ENCODE measurements at places on chromosomes 7 and 10.

- DNase-seq = no peak
These were observed 1.3 kb upstream of the GBX1 start for GRCh38 chr7:151168787-151169162.

DNA sequence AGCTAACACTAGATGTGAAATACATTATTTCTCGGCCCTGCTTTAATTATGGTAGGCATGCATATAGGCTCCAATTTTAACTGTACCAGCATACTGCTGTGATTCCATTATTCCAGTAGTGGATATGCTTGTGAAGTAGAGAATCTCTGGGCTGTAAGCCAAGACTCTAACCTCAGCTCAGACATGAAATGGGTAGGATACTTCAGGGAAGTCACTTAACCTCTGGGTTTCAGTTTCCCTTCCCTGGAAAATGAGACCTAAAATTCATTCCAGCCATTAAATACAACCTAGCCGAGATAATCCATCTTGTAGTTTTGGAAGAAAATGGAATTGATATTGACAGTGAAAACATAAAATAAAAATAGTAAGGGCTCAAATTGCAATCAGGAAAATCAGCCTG, 59.6 kb upstream of the TRIL start:
- DNase-seq = no peak

- no peak for DNase-seq
These were observed 172.6 kb downstream of the LRRTM3 start for GRCh38 chr10:67098461-67098860.

GRCh38 chr10:79176052-79176501, 107.3 kb downstream of the ZMIZ1 start:
- DNase-seq = no peak

DNA sequence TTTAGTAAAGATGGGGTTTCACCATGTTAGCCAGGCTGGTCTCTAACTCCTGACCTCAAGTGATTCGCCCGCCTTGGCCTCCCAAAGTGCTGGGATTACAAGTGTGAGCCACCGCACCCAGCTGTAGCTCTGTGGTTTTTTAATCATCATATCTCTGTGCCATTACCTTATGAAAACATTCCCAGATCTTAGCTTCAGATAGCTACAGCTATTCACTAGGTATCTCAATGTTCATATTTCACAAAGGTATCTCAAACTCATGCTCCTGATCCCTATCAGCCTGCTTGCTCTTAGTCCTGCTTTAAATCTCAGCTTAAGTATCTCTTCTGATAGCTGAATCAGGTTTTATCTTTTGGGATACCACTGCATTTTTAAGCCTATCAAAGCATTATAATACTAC, 74.8 kb downstream of the CDK13 start:
- no peak for DNase-seq

- no peak for DNase-seq
These were observed 169.6 kb downstream of the CCSER2 start for GRCh38 chr10:84497978-84498377.

- DNase-seq = no peak
These were observed 154.3 kb downstream of the SORCS3 start for GRCh38 chr10:104795411-104795810.

GRCh38 chr10:16854623-16855022, 37.4 kb upstream of the RSU1 start:
- no peak for DNase-seq

DNA sequence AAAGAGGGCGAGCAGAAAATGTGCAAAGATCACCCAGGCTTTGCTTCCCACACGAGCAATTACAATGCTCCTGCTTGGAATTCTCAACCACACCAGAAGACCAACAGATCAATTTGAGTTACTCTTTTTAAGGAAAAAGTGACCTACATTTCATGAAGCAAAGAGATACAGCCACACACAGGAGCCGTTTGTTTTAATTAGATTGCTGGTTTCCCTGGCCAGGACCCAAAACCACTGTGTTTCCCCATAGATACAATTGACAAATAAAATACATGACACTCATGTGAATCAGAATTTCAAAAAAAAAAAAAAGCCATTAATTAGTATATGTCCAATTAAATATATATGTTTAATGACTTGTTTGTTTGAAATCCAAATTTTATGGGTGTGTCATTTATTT, 458.3 kb downstream of the PLXDC2 start:
- no peak for DNase-seq

GRCh38 chr10:78866731-78867554, 201.8 kb upstream of the ZMIZ1 start:
- DNase-seq = no peak

GRCh38 chr7:41762641-41763040, 59.8 kb upstream of the INHBA start:
- no peak for DNase-seq

GRCh38 chr10:34768261-34768971, 46.7 kb downstream of the PARD3 start:
- peak; percentile 51 for DNase-seq

DNA sequence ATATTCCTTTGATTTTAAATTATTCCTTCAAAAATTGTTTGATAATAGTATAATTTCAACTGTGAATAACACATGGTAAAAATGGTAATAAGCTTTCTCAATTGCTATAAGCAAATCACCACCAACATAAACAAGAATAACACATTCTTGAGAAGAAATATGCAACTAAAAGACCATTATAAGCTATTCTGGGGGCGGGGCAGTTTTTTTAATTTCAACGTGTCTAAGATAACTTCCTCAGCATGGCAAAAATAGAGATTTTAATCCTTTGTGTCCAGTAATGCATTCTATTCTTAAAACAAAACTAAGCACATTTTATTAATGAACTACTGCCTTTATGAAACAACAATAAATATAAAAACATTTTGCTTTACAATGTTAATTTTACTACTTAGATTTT, 1.5 kb downstream of the DNAJC12 start:
- peak; percentile 20 for DNase-seq

- no peak for DNase-seq
These were observed 141.6 kb downstream of the HIBADH start for GRCh38 chr7:27520815-27521790.

GRCh38 chr10:66929375-66929774, 3.5 kb downstream of the LRRTM3 start:
- DNase-seq = no peak

DNA sequence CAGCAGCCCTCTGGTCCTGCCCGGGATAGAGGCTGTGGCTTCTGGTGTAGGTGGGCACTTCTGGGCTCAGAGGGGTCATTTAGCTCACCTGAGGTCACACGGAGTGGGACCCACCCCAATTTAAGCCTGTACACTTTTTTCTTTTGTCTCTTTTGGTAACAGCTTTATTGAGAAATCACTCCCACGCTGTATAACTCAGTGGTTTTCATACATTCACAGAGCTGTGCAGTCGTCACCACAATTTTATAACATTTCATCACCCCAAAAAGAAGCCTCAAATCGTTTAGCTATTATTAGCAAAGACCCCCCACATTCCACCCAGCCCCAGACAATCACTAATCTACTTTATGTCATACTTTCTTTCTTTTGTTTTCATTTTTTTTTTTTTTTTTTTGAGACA, 62.3 kb downstream of the LHPP start:
- no peak for DNase-seq

GRCh38 chr10:8758029-8758428, 703.5 kb downstream of the GATA3 start:
- no peak for DNase-seq

GRCh38 chr7:158398750-158399149, 188.9 kb downstream of the PTPRN2 start:
- DNase-seq = no peak

DNA sequence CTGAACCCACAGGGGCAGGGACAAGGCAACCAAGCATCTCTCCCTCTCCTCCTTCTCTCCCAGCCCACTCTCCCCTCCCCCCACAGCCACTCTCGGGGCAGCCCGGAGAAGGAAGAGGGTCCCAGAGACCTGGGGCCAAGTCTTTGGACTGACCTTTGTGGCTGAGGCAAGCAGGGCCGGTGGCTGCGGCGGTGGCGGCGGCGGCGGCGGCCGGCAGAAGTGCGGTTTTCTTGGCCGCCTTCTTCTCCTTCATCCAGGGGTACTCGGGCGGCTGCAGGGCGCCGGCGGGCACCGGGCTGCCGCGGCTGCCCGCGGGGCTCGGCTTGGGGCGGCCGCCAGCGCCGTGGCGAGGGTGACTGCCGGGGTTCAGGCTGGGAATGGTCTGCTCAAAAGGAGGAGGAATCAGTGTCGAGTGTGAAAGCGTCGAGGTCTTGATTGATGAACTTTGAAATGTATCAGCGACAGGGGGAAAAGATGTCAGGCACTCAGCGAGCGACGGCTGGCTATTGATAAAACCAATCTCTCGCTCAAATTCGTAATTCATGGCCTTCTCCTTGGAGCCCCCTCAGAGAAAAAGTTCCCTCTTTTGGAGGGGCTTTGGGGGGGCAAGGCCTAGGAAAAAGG, 414 bp downstream of the HOXA2 start:
- no peak for DNase-seq

DNA sequence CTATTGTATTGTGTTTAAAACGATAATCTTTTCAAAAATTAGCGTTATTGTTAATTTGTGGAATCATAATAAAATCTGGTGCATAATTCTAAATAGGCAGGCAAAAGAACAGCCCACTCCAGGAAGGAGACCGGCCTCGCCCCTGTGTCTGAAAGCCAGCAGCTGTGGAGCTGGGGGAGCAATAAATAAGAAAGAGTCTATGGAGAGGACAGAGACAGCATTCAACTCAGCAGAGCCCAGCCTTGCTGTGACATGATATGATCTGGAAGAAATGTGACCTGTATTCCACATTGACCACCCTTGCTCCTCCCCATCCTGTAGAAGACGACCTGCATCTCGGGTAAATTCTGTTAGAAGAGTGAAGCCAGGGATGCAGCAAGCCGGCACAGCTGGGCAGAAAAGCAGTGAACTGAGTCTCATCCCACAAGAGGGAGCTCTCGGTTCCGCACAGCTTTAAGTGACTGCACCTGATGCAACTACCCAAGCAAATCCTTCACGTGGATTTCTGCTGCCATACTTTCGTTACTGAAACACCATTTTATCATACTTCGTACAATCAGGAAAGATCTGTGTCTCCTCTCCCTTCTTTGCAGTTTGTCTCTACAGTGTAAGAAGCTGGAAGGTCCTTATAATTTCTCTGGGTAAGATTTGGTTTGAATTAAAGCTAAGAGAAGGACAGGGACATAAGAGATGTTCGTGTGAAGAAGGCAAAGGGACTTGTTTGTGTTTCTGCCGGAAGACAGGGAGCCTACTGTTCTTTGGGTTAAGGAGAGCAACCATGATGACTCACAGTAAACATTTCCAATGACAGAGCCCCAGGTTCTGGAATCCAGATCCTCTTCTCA, 427.1 kb downstream of the GPAM start:
- peak; percentile 3 for DNase-seq

GRCh38 chr7:148014541-148014940, 576.0 kb upstream of the C7orf33 start:
- no peak for DNase-seq

- DNase-seq = no peak
These were observed 151.0 kb upstream of the AHR start for GRCh38 chr7:17147409-17147808.
